ENCODE measurements at places on chromosomes 1 and 21. TPM values are rescaled to one million over a fixed set of nuclear protein-coding genes. Genes with fewer than 3 reads are reported as not detected.

IL20 gene
- not detected for total RNA-seq

GRCh38 chr1:225863167-225863566 is 19.0 kb downstream of the TMEM63A start:
- DNase-seq, result no peak

DNA sequence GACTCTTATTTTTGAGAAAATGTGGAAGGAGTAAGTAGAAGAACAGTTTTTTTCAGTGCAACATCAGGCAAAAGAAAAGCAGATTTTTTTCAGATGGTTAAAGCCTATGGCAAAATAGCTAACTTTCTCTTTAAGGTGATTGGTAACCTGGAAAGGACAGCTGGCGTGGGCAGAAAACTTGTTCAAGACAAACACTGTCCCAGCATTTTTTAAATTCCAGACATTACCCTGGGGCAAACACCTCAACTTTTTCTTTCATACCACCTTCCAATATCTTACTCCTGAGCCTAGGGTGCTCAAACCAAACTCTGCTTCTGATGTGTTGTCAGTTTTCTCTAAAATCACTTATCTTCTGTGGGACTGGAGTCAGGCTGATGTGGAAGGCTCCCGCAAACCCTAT is 2.7 kb upstream of the LEPR start:
- DNase-seq, result no peak

DNA sequence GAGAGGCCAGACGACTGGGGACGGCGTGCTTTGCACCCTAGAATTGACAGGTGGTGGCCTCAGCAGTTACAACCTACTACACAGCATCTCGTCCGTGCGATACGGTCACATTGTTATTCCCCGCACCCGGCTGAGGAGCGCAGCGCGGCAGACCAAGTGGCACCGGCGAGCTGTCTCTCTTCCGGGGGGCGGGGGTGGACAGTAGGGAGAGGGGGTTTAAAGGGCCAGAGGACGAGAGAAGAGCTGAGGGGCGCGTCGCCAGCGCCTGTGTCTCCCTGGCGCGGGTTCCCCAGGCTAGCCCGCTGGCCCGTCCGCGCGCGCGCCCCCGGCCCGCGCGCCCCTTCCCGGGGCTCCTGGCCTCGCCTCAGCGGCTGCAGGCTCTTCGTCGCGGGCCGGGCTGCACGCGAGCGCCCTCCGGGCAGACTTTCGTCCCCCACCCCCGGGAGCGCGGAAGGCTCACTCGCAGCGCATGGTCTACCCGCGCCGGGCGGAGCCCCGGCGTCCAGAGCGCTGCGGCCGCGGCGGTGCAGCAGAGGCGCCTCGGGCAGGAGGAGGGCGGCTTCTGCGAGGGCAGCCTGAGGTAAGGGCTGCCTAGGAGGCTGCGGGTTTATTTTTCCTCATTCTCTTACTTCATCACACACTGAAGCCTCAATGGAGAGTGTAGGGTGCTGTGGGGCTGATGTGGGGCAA is at the start of gene PDE4B:
Gene PDE4B, plus strand, starts transcription at position 227 of the 690 bp plus-strand sequence.
- peak; percentile 79 for DNase-seq

DNA sequence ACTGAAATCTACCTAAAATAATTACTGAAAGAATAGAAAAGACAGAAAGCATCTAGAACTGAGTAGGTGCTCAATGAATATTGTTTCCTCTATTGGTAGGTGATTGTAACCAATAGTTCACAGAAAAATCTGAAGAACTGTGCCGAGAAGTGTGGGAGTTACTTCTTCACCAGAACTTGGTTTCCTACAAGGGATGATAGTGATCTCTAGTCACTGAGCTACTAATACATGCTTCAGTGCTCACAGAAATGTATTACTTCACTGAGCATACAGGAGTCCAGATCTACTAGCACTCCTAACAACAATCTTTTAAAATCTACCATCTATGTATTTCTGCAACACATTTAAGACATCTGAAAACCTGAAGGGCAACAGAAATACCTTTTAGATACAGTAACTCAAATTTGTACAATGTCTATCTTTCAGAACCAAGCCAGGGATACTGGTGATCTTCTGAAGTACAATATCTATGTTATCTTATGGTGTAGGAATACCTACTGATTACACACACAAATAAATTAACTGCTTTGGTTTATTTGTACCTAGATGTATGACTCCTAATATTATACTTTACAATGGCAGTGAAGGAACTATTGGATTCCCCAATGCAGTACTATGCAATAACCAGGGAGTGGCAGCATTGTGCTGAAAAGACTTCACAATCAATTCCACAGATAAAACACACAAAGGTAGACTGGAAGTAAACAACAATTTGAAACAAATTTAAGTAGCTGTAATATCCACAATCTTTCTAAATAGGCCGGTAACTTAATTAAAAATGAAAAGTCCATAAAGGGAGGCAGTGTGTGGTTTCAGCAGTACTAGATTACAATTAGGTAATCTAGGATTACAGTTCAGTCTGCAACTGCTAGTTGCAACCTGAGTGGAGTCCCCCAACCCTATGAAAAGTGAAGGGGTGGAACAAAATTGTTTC is 243.0 kb downstream of the SLC45A1 start:
- DNase-seq, result peak; percentile 13

GRCh38 chr21:35051287-35051818 is 2.3 kb upstream of the RUNX1 start:
- DNase-seq, result peak; percentile 82

BTBD19 gene
- total RNA-seq, result 0.78 TPM

TAS1R1 gene
- total RNA-seq, result 0.15 TPM

- no peak for DNase-seq
These were observed at the start of gene CORT for GRCh38 chr1:10449751-10450150. Gene CORT, plus strand, starts transcription at chr1:10450031. Its CDS starts 193 bp downstream, at chr1:10450224.

TRAPPC3 gene
- 97.3 TPM for total RNA-seq

- DNase-seq, result peak; percentile 92
These were observed 8.6 kb upstream of the ACTRT2 start for GRCh38 chr1:3012456-3013291.

GRCh38 chr1:230232371-230232771 is 165.3 kb downstream of the GALNT2 start:
- DNase-seq, result no peak

DNA sequence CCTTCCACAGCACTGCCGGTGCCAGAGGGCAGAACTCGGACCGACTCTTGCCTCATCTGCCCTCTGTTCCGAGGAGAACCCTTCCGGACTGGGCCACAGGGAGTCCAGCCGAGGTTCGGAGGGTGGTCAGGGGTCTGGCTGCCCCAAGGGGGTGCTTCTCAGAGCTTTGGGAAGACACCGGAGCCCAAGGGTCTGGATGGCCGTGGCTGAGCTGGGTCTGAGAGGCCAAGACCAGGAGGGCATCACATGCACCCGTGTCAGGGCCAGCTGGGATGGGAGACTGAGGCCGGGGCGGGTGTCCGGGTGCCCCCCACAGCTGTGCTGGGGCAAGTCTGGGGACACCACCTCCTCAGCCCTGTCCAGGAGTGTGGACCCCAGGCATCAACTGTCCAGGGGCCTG is 51.1 kb downstream of the SLX9 start:
- no peak for DNase-seq

GRCh38 chr1:94863919-94864318 is 43.8 kb downstream of the SLC44A3 start:
- no peak for DNase-seq

GRCh38 chr1:227305894-227306626 is 12.2 kb downstream of the CDC42BPA start:
- DNase-seq, result no peak

LAD1 gene
- total RNA-seq, result 4.5 TPM

- peak; percentile 36 for DNase-seq
These were observed 48.7 kb upstream of the DNAH14 start for GRCh38 chr1:224880593-224881307.

DNA sequence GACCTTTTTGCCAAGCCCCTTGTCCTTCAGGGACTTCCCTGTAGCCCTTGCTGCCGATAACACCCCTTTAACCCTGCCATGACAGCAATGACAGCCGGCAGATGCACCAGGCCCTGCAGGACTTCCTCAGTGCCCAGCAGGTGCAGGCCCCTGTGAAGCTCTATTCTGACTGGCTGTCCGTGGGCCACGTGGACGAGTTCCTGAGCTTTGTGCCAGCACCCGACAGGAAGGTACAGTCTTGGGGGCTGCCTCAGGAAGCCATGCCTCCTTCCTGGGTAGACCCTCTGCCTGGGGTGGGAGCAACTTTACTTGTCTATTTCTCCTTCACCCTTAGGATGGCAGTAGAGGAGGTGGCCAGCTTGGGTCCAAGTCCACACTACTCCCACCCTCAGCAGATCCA is 16.1 kb upstream of the PADI6 start:
- no peak for DNase-seq

DNA sequence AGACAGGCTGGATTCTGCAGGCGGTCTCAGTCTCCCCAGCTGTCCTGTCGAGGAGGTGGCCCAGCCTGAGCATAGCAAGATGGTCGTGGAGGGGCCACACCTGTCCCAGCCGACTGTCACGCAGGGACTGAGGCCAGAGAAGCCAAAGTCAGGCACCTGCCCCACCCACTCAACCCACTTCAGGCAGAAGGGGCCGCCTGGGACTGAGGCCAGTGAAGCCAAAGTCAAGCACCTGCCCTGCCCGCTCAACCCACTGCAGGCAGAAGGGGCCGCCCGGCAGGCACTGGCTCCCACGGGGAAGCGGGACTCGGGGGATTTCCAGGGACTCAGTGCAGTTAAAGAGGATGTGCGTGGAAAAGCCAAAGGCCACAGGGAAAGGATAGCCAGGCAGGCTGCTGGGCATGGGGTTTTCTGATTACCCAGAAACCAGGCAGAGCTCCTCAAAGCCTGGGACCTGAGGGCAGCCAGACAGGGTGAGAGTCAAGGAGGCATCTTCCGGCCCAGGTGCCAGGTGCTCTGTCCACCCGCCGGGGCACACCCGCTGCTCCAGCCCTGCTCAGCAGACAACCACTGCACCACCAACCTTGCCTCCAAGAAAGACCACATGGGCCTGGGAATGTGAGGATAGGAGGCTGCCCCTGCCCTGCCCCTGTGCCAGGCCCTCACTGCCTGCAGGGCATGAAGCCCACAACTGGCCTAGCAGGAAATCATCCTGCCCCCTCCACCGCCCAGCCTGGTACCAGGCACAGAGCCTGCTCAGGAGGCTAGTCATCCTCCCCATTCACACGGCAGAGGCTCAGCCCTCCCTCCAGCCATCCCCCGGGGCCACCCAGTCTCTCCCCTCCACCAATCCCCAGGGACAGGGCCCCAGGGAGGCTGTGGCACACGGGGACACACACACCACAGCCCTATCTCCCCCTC is 41.0 kb downstream of the MEGF6 start:
- no peak for DNase-seq

WLS gene
- total RNA-seq, result 9.5 TPM

PIGR gene
- not detected for total RNA-seq

- no peak for DNase-seq
These were observed 152.8 kb upstream of the LYPLAL1 start for GRCh38 chr1:219020846-219021245.

- DNase-seq, result no peak
These were observed 261 bp upstream of the CCDC24 start for GRCh38 chr1:43991200-43991475.

GRCh38 chr1:52423055-52423454 is 18.7 kb downstream of the PRPF38A start:
- DNase-seq, result no peak

- DNase-seq, result no peak
These were observed 311.9 kb downstream of the PCP4 start for GRCh38 chr21:40179166-40179565.

TDRD5 gene
- 0.28 TPM for total RNA-seq

CACNA1E gene
- 0.30 TPM for total RNA-seq

DNA sequence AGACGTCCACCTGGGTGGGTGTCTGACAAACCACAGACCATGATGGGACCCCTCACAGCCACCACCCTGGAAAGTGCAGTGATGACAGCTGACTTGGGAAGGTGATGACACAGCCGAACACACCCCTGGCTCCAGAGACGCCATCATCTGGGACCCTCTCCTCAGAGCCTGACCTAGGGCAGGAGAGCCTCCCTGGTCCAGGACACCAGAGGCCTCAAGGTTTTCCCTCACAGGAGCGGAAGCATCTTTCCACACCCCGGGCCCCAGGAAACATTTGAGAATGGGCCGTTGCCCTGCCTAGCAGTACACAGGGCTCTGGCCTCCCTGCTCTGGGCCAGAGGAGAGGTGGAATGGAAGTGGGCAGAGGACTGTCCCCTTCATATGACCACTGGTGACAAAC is 79.7 kb downstream of the SYT2 start:
- no peak for DNase-seq

DNA sequence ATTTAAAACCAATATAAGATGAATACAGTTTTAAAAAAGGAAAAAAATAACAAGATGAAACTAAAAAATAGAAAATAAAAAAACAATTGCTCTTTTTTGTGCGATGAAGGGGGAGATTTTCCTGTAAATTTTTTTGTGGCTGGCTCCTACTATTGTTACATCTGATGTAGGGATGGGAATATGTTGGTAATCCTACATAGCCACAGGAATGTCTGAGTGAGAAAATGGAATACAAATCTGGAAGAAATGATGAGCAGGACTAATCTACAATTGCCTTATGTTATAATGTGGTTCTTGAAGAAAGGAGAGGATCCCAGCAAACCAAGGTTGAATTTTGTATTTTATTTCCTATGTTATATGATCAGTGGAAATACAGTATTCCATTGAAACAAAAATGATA is 40.9 kb downstream of the ATP6V1G3 start:
- no peak for DNase-seq

INSRR gene
- not detected for total RNA-seq

DNA sequence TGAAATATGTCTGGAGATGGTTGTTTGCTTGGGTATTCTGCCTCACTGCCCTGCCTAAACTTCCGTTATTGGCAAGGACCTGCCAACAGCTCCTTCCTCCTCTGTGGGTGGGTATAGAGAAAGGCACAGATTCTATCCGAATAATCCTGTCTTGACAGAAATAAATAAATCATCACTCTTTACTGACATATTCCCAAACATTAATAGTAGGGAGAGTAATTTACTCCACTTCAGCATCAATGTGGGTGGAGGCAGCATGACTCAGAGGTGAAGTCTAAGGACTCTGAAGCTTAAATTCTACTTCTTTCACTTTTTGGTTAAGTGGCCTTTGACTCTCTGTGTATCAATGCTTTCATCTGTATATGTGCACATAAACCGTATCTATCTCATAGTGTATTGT is 2.9 kb downstream of the CD84 start:
- no peak for DNase-seq

GRCh38 chr21:15743593-15743992 is 13.8 kb downstream of the USP25 start:
- DNase-seq, result no peak

GRCh38 chr1:16614361-16615252 is 1.2 kb upstream of the NBPF1 start:
- DNase-seq, result peak; percentile 64

GRCh38 chr1:30895382-30895943 is 13.1 kb downstream of the SDC3 start:
- DNase-seq, result no peak

- no peak for DNase-seq
These were observed 616.2 kb downstream of the RWDD3 start for GRCh38 chr1:95850165-95850649.

DNASE2B gene
- total RNA-seq, result 0.38 TPM

TP73 gene
- total RNA-seq, result 1.6 TPM

GRCh38 chr1:71196685-71197084 is 115.8 kb upstream of the ZRANB2 start:
- no peak for DNase-seq

ATP1B1 gene
- total RNA-seq, result 35.0 TPM

ADAMTS4 gene
- 9.0 TPM for total RNA-seq

- no peak for DNase-seq
These were observed 1.2 kb downstream of the SH2D5 start for GRCh38 chr1:20731057-20731991.

IFI44 gene
- total RNA-seq, result not detected

Data from H7 (cell line).